ENCODE measurements at places on chromosomes 11 and 22. TPM values are rescaled to one million over a fixed set of nuclear protein-coding genes. Genes with fewer than 3 reads are reported as not detected.

FAU gene
- 510 TPM for polyA plus RNA-seq

GRK3 gene
- 0.98 TPM for polyA plus RNA-seq

MGAT3 gene
- polyA plus RNA-seq = 3.9 TPM

MIAT gene
- polyA plus RNA-seq = 20.1 TPM

KRTAP5-2 gene
- not detected for polyA plus RNA-seq

SEPTIN3 gene
- 45.8 TPM for polyA plus RNA-seq

MOGAT2 gene
- not detected for polyA plus RNA-seq

TIMP3 gene
- 4.4 TPM for polyA plus RNA-seq

OR10A2 gene
- 0.46 TPM for polyA plus RNA-seq

OR52B4 gene
- polyA plus RNA-seq = not detected

NLRP14 gene
- polyA plus RNA-seq = 0.07 TPM

UBXN1 gene
- polyA plus RNA-seq = 29.6 TPM

LDHAL6A gene
- not detected for polyA plus RNA-seq

SLC22A9 gene
- polyA plus RNA-seq = not detected

CYP2D6 gene
- 1.8 TPM for polyA plus RNA-seq

RFPL2 gene
- 6.4 TPM for polyA plus RNA-seq

ARHGEF17 gene
- polyA plus RNA-seq = 6.8 TPM

BIRC2 gene
- 26.8 TPM for polyA plus RNA-seq

CARD10 gene
- not detected for polyA plus RNA-seq

Measured in Purkinje cell (primary cell).